ENCODE measurements at places on chromosomes 7 and 10.

DNA sequence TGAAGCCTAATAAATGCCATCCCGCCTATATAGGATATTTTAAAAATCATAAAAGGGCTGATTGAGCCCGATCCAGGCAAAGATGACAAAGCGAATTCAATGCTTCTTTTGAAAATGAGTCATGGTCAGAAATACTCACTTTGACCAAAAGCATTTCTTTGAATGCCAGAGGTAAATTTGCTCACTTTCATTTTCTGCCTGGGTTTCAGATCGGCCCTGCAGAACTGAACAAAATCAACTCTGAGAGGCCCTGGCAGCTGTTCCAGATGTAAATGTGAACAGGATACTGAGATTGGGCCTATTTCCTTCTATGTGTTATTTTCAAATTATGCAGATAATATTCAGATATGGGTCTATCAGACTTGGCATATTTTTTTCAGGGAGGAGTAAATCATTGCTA lies 114.8 kb upstream of the ARID5B start:
- DNase-seq = peak; percentile 15

DNA sequence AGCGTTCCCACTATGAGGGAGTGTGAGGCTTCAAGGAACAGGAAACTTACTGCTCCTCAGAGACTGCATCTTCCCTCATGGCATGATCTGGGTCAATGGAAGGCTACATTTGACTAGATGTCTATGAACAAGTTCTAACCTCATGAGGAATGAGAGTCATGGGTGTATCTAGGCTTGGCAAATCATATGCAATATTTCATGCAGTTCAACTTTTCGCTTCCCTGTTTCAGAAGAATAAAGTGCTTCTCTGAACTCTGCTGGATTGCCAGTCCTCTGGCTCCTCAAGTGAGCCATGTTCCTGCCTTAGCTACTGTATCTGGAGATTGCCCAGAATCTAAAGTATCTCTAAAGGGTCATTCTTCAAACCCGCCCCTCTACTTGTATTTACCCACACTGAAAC lies 54.3 kb upstream of the SEMA3A start:
- no peak for DNase-seq

- no peak for DNase-seq
These were observed 70.1 kb downstream of the ITPRID1 start for GRCh38 chr7:31583942-31584341.

- no peak for DNase-seq
These were observed 137.6 kb downstream of the C10orf105 start for GRCh38 chr10:71582019-71582418.
